Left kidney (tissue), 8 donors: ENCODE measurements at places on chromosomes 3 and 15.

- no peak for DNase-seq
Measured at GRCh38 chr3:103247459-103247858, 812.6 kb downstream of the ZPLD1 start.

- peak; percentile 37 for DNase-seq
Measured at GRCh38 chr3:12288182-12289129, at the start of gene PPARG. PPARG (plus strand) TSS chr3:12289070; CDS start chr3:12379712, 90,642 bp downstream.

- DNase-seq: no peak
Measured at GRCh38 chr3:180390313-180390712, 211.7 kb upstream of the TTC14 start.

GRCh38 chr3:116186049-116186448 lies 259.2 kb downstream of the LSAMP start:
- no peak for DNase-seq

GRCh38 chr3:100970477-100970990 lies 22.7 kb downstream of the ABI3BP start:
- DNase-seq: no peak
